ENCODE measurements at places on chromosomes 6 and 20.

GRCh38 chr6:75331151-75331550, 46.6 kb upstream of the TMEM30A start:
- DNase-seq = peak; percentile 67

GRCh38 chr6:30840935-30841643, 43.2 kb upstream of the DDR1 start:
- DNase-seq = no peak

- no peak for DNase-seq
Observed at GRCh38 chr20:46683939-46684750, 5.1 kb downstream of the TP53RK start.

GRCh38 chr6:129785756-129786135, 75.4 kb downstream of the TMEM244 start:
- no peak for DNase-seq

GRCh38 chr6:40671694-40672050, 84.5 kb upstream of the LRFN2 start:
- no peak for DNase-seq

GRCh38 chr6:146224988-146225387, 196.1 kb downstream of the GRM1 start:
- DNase-seq = no peak

- DNase-seq = no peak
Observed at GRCh38 chr20:53922901-53923314, 147.5 kb downstream of the BCAS1 start.

GRCh38 chr6:4265740-4266139, 130.4 kb upstream of the ECI2 start:
- no peak for DNase-seq

Data from AG09309 (cell line).